Bronchial epithelial cell (primary cell): ENCODE measurements at places on chromosomes 5 and 9. TPM values are rescaled to one million over a fixed set of nuclear protein-coding genes. Genes with fewer than 3 reads are reported as not detected.
A peak's percentile ranks its signal among the peaks of the same experiment; 100 is the strongest.

DNA sequence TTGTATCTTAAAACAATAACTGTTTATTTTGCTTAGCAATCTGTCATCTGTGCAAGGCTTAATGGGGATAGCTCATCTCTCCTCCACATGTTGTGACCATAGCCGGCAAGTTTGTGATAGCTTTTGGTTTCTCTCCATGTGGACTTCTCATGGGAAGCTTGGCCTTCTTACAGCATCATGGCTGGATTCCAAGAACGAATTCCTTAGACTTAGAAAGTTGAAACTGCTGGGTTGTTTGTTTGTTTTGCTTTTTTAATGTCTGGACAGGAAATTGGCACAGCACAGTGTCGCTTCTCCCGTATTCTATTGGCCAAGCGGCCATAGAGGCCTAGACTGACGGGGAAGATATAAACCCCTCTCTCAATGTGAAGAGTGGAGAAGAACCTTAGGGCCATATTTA, 61.0 kb upstream of the PRDM9 start:
- DNase-seq: peak; percentile 62

DNA sequence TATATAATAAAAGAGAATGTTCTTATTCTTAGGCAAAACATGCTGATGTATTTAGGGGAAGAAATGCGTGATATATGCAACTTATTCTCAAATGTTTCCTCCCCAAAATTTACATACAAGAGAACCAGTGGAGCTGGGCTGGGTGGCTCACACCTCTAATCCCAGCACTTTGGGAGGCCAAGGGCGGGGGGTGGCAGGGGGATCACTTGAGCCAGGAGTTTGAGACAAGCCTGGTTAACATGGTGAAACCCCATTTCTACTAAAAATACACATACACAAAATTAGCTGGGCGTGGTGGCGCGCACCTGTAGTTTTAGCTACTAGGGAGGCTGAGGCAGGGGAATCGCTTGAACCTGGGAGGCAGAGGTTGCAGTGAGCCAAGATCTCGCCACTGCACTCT, 27.5 kb upstream of the UBTD2 start:
- no peak for DNase-seq

SHISAL2B gene
- not detected in 2 replicates for total RNA-seq

PTCH1 gene
- total RNA-seq: 0.64 and 1.6 TPM in 2 replicates

GRCh38 chr9:136220017-136220729, 15.2 kb upstream of the LHX3 start:
- peak; percentile 61 for DNase-seq

- DNase-seq: peak; percentile 100
Measured at GRCh38 chr5:39100851-39101396, 26.7 kb upstream of the RICTOR start.

GRCh38 chr5:147177125-147177840, 57.5 kb upstream of the STK32A start:
- DNase-seq: peak; percentile 7

- no peak for DNase-seq
Measured at GRCh38 chr5:115490596-115490995, 54.0 kb downstream of the FEM1C start.

GRCh38 chr5:411728-412127, 31.2 kb upstream of the EXOC3 start:
- DNase-seq: no peak

DNA sequence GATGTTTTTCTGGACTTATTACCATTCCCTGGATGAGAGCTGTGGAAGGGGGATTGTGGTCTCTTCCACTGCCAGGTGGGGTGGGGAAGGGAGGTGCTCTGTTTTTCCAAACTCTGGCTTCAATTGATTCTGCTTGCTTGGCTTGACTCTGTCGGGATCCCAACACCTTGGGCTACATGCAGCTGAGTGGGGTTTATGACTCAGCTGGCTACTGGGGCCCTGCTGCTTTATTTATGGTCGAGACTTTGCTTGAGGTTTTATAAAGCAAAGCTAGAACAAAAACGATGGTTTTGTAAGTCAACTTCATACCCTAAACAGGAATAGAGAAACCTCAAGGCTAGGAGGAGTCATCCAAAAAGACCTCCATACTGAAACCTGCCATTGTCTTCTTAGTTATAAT, 76.3 kb downstream of the AOPEP start:
- DNase-seq: peak; percentile 56
